HFFc6 (cell line): ENCODE measurements at places on chromosomes 3 and 15. TPM values are rescaled to one million over a fixed set of nuclear protein-coding genes. Genes with fewer than 3 reads are reported as not detected.
A peak's percentile ranks its signal among the peaks of the same experiment; 100 is the strongest.

DNA sequence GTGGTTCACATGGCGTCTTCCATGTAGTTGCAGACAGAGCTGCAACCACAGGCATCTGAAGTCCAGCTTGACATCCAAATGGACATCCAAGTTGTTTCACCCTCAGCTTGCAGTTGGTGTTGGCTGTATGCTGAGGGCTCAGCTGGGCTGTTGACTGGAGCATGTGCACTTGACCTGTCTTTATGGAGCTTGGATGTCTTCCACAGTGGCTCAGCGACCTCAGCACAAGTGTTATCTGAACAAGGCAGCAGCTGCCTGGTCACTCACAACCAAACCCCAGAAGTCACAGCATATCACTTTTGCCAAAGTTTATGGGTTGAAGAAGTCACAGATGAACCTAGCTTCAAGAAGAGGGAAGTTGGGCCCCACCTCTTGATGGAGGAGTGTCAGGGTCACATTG, 92.9 kb downstream of the TPRA1 start:
- H3K36me3 ChIP-seq: peaks cover 6% of the 10 kb centered on the region
- H3K27me3 ChIP-seq: peaks cover 20% of the 10 kb centered on the region
- no peak overlapping the region for H3K27ac ChIP-seq
- H3K4me1 ChIP-seq: no peaks in the 10 kb centered on the region
- H3K4me3 ChIP-seq: no peak overlapping the region
- no peak for DNase-seq

- no peak overlapping the region for H3K27ac ChIP-seq
- H3K36me3 ChIP-seq: no peaks in the 10 kb centered on the region
- no peak for DNase-seq
- H3K4me3 ChIP-seq: no peak overlapping the region
- H3K27me3 ChIP-seq: peaks cover 2% of the 10 kb centered on the region
- peaks cover 5% of the 10 kb centered on the region; the same call in 1 of the 2 replicates for H3K4me1 ChIP-seq
These were observed 152.4 kb downstream of the APBA2 start for GRCh38 chr15:29037997-29038705.

RAD51 gene
- 7.8 to 15.1 TPM (median 11.4 TPM) in 3 replicates for total RNA-seq

- DNase-seq: no peak
- H3K4me1 ChIP-seq: peaks cover 88% of the 10 kb centered on the region
- H3K27me3 ChIP-seq: no peaks in the 10 kb centered on the region; the same call in 1 of the 2 replicates
- H3K36me3 ChIP-seq: peaks cover 19% of the 10 kb centered on the region; the same call in 1 of the 2 replicates
- H3K27ac ChIP-seq: no peak overlapping the region
These were observed 89.8 kb upstream of the MEX3B start for GRCh38 chr15:82135638-82136037.

DNA sequence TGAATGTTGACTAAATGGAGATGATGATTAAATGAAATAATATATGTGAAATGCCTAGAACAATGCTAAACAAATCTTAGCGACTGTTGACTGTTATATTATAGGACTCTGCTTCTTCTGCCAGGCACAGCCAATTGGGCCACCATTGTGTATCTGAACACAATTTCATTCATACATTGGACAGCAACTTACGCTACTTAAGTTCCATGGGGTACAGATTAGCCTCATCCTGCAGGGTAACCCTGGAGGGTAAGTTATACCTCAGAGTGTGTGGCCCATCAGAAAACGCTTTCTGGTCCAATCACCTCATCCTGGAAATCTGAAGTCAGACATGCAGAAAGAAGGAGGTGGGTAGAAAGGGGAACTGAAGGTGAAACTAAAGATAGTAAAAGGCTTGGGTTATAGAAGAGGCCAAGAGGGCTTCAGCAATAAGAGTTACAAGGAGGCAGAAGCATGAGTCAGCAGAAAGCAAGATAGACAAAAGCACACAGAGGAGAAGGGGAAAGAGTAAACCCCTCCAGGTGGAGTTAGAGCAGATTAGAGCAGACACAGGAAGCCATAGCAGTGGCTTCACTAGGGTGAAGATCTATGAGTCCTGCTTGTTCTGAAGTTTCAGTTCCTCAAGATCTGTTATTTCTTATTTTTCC, 119.3 kb upstream of the SLC24A5 start:
- H3K36me3 ChIP-seq: no peaks in the 10 kb centered on the region
- DNase-seq: no peak
- no peak overlapping the region for H3K27ac ChIP-seq

- H3K27me3 ChIP-seq: peaks cover 24% of the 10 kb centered on the region
- DNase-seq: no peak
- no peak overlapping the region for H3K27ac ChIP-seq
- no peak overlapping the region for H3K4me3 ChIP-seq
- H3K4me1 ChIP-seq: peaks cover 15% of the 10 kb centered on the region
These were observed 46.6 kb upstream of the ATP2B2 start for GRCh38 chr3:10551821-10552630.

GRCh38 chr3:59483191-59483590, 433.4 kb upstream of the CFAP20DC start:
- DNase-seq: no peak
- peaks cover 6% of the 10 kb centered on the region; the same call in 1 of the 2 replicates for H3K4me1 ChIP-seq
- H3K27me3 ChIP-seq: peaks cover 3% of the 10 kb centered on the region; the same call in 1 of the 2 replicates
- H3K27ac ChIP-seq: no peak overlapping the region
- no peak overlapping the region for H3K4me3 ChIP-seq

- H3K27me3 ChIP-seq: no peaks in the 10 kb centered on the region; the same call in 1 of the 2 replicates
- H3K27ac ChIP-seq: no peak overlapping the region
- H3K4me1 ChIP-seq: no peaks in the 10 kb centered on the region
- H3K4me3 ChIP-seq: no peak overlapping the region
- no peak for DNase-seq
- no peaks in the 10 kb centered on the region for H3K36me3 ChIP-seq
These were observed 147.5 kb downstream of the NTRK3 start for GRCh38 chr15:88108991-88109390.

UROC1 gene
- not detected in 2 replicates for total RNA-seq

GRCh38 chr3:119184796-119185570, 11.6 kb downstream of the UPK1B start:
- peak overlapping the region; percentile 21 for H3K4me3 ChIP-seq
- H3K27me3 ChIP-seq: peaks cover 2% of the 10 kb centered on the region; the same call in 1 of the 2 replicates
- H3K4me1 ChIP-seq: peaks cover 72% of the 10 kb centered on the region
- H3K27ac ChIP-seq: peak overlapping the region; percentile 80
- peak; percentile 92 for DNase-seq

STRIT1 gene
- not detected in 3 replicates for total RNA-seq
